ENCODE measurements at places on chromosomes 2 and 18.
A peak's percentile ranks its signal among the peaks of the same experiment; 100 is the strongest.

- no peak for DNase-seq
Observed at GRCh38 chr18:23867006-23867405, 147.5 kb upstream of the TTC39C start.

- no peak for DNase-seq
Observed at GRCh38 chr18:22001912-22002487, 167.4 kb upstream of the GATA6 start.

GRCh38 chr2:239881561-239882320 is 143.4 kb downstream of the NDUFA10 start:
- DNase-seq, result no peak

- no peak for DNase-seq
Observed at GRCh38 chr18:25243754-25244153, 108.2 kb downstream of the ZNF521 start.

DNA sequence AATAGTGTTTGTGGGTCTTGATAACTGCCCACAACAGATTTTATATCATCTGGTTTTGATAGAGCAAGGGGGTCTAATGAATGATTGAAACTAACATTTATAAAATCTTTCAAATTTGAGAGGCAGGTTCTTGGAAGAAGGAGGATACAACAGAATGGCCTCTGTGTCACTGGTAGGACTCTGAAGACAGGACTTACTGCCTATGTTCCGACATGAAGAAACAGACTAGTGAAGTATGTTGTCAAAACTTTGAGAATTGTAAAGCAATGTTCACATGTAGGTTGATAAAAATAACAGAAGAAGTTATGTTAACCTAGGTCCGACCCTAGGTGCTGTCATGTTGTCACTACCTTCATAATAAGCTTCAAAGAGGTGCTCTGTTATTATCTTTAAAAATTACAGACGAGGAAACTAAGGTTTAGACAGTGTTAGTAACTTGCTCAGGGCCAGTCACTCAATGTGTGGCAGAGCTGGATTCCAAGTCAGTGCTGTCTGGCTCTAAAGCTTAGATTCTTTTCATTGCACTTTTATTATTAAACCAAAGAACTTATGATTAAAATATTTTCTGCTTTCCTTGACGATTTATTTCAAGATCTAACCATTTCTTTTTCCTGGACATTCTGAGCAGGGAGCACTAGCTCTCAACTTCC is 146.2 kb downstream of the RPIA start:
- DNase-seq, result no peak

DNA sequence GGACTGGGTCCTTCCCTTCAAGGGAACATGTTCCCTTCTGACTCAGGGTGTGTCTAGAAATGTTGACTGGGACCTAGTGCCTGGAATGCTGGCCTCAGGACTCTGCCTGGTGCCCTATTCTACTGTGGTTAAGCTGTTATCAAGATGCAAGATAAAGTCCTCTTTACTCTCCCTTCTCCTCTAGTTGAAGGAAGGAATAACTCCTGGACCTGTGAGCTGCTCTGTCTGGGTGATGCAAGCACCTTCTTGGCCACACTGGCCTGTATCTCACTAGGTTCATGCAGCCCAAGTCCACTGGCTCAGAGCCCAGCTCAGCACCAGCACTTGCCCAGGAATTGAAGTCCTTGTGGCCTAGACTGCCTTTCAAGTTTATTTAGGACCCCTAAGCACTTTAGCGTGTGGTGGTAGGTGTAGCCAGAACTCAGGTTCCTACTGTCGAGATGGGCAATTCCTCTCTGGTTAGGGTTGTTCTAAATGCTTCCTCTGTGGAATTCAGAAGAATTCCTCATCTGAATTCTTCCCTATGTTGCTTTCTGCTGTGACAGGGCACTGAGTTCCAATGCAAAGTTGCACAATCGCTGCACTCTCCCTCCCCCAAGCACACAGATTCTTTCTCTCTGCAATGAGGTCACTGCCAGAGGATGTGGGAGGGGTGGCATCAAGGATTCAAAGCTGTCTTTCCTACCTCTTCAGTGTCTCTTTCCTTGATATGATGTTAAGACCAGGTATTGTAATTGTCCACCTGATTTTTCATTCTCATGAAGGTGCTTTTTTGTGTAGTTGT is 54.7 kb downstream of the VWC2L start:
- no peak for DNase-seq

- DNase-seq, result no peak
Observed at GRCh38 chr2:75292826-75293225, 93.5 kb upstream of the TACR1 start.

GRCh38 chr2:40592218-40592617 is 140.3 kb upstream of the SLC8A1 start:
- DNase-seq, result no peak

DNA sequence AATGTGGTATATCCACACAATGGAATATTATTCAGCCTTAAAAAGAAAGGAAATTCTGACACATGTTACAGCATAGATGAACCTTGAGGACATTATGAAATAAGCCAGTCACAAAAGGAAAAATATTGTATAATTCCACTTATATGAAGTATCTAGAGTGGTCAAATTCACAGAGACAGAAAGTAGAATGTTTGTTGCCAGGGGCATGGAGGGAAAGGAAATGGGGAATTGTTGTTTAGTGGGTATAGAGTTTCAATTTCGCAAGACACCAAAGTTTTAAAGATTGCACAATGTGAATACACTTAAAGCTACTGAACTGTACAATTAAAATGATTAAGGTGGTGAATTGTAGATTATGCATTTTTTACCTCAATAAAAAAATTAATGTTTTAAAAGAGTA is 92.9 kb downstream of the TXNL1 start:
- DNase-seq, result no peak

GRCh38 chr2:634636-635388 is 42.4 kb downstream of the TMEM18 start:
- no peak for DNase-seq

DNA sequence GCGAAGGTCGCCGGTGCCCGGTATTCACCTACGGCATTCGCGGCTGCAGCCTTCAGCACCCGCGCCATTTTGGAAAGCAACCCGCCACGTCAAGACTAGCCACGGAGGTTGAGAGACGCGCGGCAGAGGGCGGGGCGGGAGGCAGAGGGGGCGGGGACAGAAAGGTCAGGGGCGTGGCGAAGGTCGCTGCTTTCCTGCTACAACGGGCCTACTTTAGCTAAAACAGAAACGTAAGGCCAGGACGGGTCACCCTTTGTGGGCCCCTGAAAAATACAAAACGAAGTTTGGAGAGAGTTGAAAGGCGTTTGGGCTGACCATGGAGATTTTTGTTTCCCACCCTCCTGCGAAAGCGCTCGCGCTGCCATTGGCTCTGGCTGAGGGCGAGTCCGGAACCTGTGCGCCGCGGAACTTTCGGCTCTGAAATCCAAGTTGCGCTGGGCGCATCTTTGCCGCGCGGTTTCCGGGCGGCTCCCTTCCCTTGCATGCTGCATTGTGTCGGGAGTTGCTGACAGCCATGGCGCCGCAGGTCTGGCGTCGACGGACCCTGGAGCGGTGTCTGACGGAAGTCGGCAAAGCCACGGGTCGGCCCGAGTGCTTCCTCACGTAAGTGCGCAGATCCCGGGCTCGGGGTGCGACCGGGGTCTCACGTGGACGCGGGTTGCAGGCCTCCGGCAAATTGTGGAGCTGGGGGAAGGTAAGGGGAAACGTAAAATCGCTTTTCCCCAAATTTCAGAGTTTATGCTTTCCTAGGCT is at the start of the genes MCEE and MPHOSPH10:
Gene MCEE, minus strand, starts transcription at position 78 of the 753 bp plus-strand sequence. Its CDS starts 10 bp downstream, at position 68.
Gene MPHOSPH10, plus strand, starts transcription at position 483 of the 753 bp plus-strand sequence. Its CDS starts 32 bp downstream, at position 515.
- peak; percentile 84 for DNase-seq

DNA sequence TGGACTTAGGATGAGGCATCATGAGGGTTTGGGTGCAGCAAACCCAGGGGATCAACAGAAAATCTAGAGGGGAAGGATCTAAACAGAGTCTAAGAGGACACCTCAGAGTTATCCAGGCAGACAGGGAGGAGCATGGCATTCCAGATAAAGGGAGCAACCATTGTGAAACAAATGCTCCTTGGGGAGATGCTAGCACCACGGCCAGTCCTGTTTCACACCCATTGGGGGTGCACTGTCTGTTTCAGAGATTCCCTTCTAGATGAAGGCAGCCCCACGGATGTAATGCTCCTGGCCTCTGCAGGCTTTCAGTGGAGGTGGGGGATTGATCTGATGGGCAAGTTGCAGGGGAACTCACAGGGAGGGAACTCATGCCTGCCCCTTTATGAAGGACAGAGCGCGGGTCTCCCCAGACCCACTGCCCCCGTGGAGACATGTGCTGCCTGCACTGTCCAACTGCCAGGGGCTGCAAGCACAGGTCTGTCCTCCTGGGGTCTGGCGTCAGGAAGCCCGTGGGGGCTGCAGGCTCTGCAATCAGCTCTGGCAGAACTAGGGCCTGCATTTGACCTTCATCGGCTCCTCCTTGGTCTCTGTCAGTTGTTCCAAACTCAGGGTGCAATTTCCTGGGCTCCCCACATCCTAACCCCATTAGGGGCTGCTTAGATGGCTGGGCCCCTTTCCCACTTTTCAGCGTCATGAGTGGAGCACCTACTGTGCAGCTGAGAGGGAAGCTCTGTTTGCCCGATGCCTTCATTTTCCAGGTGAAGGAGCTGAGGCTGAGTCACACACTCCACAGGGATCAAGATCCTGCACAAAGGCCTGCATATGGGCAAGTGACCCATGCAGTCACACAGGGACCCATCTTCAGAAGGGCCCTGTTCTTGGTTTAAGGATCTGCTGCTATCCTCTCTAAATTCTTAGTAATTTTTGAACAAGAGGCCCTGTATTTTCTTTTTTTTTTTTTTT is 163.4 kb downstream of the ARL4C start:
- no peak for DNase-seq

GRCh38 chr18:52183107-52183506 is 156.9 kb upstream of the DCC start:
- DNase-seq, result no peak

- no peak for DNase-seq
Observed at GRCh38 chr2:161076936-161077335, 83.3 kb upstream of the TANK start.

GRCh38 chr18:13809531-13810255 is 14.3 kb upstream of the MC5R start:
- DNase-seq, result no peak

DNA sequence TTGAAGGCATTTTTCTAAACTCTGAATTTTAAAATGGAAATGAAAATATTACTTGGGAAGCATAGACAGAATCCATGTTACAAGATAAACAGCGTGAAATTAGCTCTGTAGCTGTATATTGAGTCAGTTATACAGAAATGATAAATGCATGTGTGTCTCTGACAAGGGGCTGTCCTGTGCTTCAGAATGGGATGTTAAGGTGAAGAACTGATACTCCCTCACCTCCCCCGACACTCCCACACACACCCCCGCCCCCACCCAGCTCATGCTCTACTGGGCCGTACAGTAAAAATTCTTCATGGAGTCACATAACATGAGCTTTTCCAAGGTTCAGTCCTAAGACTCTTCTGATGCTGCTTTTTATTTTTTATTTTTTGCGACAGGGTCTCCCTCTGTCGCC is 869 bp upstream of the THUMPD2 start:
- no peak for DNase-seq

DNA sequence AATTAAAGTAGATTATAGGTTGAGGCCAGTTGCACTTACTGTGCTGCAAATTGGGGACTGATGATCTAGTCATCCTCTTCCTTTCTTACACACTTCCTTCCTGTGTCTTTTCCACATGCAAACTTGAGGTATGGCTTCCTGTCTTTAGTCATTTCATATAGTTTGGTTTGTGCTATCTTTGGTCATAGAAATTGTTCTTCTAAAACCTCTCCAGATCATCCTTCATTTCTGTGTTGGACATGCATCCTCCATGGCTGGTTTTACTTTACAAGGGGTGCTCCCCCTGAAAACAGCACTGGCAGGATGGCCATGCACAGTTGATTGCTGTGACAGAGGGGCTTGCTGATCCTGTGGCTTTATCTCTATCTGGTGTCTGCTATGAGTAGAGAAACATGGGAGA is 36.5 kb downstream of the MGAT5 start:
- no peak for DNase-seq

DNA sequence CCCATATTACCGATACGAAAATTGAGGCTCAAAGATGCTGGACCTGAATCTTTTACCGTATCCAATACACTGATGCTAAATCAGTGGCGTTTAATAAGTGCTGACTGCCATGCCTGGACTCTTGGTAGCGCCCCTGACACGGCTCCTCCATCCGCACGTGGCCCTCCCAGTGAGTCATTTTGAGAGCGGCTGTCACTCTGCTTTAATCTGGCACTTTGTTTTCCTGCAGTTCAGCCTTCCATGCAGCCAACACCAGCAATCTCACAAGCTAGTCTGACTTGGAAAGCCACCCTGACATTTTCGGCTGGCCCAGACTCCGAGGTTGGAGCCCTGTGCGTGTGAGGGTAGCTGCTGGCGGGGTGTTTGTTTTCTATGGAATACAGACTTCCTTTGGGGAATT is 155.1 kb upstream of the LMAN1 start:
- no peak for DNase-seq

GRCh38 chr2:60500861-60501260 is 52.6 kb downstream of the BCL11A start:
- no peak for DNase-seq

DNA sequence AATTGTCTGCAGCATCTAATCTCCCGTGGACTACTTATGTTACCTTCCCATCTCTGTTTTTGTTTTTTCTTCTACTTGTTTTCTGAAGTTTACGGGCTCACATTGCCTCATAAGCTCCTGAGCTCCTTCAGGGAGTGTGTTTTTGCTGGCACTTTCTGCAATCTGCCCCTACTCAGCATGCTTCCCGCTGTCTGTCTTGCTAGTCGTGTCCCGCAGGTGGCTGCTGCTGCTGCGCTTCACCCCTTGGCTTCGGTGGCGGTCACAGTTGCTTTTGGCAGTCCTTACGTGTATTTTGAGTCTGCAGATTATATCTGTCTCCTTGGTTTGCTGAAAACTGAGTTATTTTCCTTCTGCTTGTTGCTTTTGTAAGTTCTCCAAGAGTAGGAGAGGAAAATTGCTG is 37.3 kb downstream of the FER1L5 start:
- no peak for DNase-seq

DNA sequence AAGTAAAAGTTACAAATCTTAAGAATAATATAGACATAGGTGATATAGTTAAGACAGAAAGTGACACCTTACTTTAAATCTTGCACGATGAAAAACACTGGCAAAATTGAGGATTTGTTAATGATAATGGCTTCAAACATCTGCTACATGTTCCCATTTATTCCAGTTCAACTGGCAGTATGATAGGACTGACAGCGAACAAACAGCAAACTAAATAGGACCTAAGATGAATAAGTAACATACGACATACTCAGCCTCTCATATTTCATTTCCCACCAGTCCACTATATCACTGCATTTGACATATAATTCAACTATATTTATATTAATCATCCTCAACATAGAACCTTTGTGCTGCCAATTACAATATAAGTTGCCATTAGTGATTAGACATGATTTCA is 36.3 kb downstream of the ACVR1C start:
- DNase-seq, result no peak

GRCh38 chr2:211793690-211794089 is 744.9 kb downstream of the ERBB4 start:
- DNase-seq, result no peak

DNA sequence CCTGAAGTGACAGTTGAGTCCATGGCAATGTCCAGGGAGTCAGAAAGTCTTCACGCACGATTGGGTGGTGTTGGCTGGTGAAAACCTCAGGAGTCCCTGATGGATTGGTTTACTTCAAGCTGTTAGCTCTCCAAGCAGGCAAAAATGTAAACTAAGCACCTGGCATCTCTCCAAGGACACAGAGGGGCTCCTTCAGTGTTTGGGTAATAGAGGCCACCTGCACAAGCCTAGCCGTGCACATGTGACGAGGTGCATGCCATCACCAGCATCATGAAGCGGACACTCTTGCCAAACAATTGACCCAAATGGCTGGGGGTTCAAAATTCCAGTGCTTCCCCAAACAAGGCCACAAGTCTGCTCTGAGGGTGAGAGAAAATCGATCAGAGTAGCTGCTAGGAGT is 104.7 kb upstream of the CD302 start:
- DNase-seq, result no peak

- no peak for DNase-seq
Observed at GRCh38 chr2:46909771-46910419, 5.7 kb downstream of the MCFD2 start.
